ENCODE measurements at places on chromosomes 16 and 17. TPM values are rescaled to one million over a fixed set of nuclear protein-coding genes. Genes with fewer than 3 reads are reported as not detected.

Gene TMEM220
- 3.1 TPM for polyA plus RNA-seq

Gene TCAP
- polyA plus RNA-seq, result 0.67 TPM

Gene DBF4B
- 8.3 TPM for polyA plus RNA-seq

Gene C17orf113
- 0.44 TPM for polyA plus RNA-seq

Gene PKMYT1
- 8.5 TPM for polyA plus RNA-seq

Gene GCGR
- not detected for polyA plus RNA-seq

Gene SMIM22
- not detected for polyA plus RNA-seq

Gene PIRT
- polyA plus RNA-seq, result not detected

Gene WNK4
- polyA plus RNA-seq, result 8.7 TPM

Gene GUCY2D
- polyA plus RNA-seq, result not detected

Gene SLC13A2
- not detected for polyA plus RNA-seq

Gene NACA2
- polyA plus RNA-seq, result not detected

Gene EVPLL
- polyA plus RNA-seq, result not detected

Gene OMG
- polyA plus RNA-seq, result 0.61 TPM

Gene SLX4
- 1.9 TPM for polyA plus RNA-seq

Gene LITAFD
- not detected for polyA plus RNA-seq

Gene HES7
- polyA plus RNA-seq, result 0.71 TPM

Gene OTOP2
- not detected for polyA plus RNA-seq

Gene SULT1A3
- polyA plus RNA-seq, result 24.1 TPM

Gene NPTX1
- 0.16 TPM for polyA plus RNA-seq

Gene ALOX12B
- polyA plus RNA-seq, result not detected

Gene IL21R
- 0.13 TPM for polyA plus RNA-seq

Gene ANKS4B
- not detected for polyA plus RNA-seq

Gene LAT
- 8.6 TPM for polyA plus RNA-seq

Gene DGKE
- polyA plus RNA-seq, result 2.8 TPM

Measured in SK-N-SH (cell line).